ENCODE measurements at places on chromosomes 7 and 10.
A peak's percentile ranks its signal among the peaks of the same experiment; 100 is the strongest.

DNA sequence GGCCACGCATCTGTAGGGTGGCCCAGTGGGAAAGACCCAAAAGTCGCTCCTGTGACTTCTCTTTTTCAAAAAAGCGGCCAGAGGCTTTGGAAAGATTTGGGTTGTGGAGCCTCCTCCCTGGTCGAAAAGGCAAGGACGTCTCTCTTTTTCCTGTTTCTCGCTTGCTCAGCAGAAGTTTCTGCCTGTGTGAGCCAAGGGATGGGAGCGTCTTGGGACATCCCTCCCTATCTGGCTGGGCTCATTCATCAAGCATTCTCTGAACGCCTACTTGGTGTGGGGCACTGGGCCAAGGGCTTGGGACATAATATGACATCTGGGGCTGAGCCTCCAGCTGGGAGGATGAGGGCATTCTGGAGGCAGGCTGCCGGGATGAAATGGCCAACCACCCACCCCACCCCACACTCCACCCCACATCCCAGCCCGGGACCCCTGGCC, 120.9 kb downstream of the C10orf105 start:
- DNase-seq = no peak

DNA sequence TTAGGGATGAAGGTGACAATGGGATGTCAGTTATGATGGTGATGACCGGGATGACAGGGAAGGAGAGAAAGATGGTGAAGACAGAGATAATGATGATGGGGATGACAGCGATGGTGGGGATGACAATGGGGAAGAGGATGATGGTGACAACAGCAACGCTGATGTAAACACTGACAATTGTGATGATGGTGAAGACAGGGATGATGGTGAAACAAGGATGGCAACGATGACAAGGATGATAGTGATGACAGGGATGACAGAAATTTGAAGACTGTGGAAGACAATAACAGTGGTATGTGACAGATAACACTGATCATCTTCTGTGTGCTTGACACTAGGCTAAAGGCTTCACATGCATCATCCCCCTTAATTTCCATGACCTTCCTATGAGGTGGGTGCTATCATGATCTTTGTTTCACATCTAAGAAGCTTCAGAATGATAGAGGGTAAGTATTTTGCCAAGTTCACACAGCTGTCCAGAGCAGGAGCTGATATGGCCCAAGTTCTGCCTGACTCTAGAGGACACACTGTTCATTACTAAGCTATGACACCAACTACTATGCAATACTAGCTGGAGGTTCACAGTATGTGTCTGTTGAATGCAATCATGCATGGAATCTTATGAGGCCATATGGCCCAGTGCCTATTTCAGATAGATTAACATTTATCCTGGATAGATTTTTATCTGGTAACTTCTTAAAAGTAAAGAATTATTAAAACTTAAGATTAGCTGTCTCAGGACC, 105.6 kb downstream of the RNLS start:
- no peak for DNase-seq

GRCh38 chr7:50367100-50367499, 62.6 kb downstream of the IKZF1 start:
- no peak for DNase-seq

- DNase-seq = no peak
These were observed 138.3 kb downstream of the CCDC71L start for GRCh38 chr7:106522696-106523095.

- DNase-seq = peak; percentile 8
These were observed 50.6 kb downstream of the MGMT start for GRCh38 chr10:129517680-129518057.

DNA sequence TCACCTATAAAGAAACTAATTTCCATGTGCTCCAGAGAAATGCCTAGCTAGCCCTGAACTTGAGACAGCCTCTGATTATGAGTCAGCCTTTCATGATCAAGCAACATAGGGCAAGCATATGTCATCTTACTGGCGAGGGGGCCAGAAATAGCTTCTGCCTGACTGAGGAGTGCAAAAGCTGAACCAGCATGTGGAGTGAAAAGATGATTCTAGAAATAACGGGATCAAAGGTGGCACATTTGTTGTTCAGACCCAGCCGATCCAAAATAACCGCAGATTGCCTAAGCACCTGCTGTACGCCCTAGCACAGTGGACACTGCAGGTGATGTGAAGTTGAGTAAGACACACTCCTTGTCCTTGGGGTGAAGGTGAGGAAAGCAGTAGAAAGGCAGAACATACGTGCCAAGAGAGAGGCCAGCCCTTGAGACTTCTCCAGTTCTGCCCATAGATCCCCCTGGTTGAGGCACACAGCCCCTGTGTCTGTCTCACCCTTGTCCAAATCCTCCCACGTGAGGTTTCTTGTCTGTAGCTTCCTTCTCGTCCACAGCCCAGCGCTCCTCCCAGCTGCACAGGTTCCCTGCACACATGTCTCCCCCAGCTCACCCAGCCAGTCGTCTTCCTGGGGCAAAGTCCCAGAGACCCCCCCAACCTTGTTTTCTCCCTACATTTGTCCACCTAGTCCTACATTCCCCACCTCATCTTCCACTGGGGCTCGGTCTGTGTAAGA, 2.8 kb upstream of the BCL7B start:
- DNase-seq = no peak

- no peak for DNase-seq
These were observed 455.3 kb downstream of the PLXDC2 start for GRCh38 chr10:20271490-20271889.

All from stimulated activated CD8-positive, alpha-beta memory T cell treated with anti-CD3 and anti-CD28 coated beads, Interleukin-2, amount 100 ng/mL, for 1 hour (primary cell).